ENCODE measurements at places on chromosomes 11 and 22.

- DNase-seq, result no peak
These were observed 6.4 kb downstream of the E2F8 start for GRCh38 chr11:19234231-19234817.

- DNase-seq, result peak; percentile 57
These were observed 18.5 kb downstream of the PRR33 start for GRCh38 chr11:1873048-1873812.

- DNase-seq, result no peak
These were observed 2.1 kb downstream of the CSNK1E start for GRCh38 chr22:38314933-38315822.

GRCh38 chr11:21037850-21038249, 368.5 kb downstream of the NELL1 start:
- DNase-seq, result no peak

DNA sequence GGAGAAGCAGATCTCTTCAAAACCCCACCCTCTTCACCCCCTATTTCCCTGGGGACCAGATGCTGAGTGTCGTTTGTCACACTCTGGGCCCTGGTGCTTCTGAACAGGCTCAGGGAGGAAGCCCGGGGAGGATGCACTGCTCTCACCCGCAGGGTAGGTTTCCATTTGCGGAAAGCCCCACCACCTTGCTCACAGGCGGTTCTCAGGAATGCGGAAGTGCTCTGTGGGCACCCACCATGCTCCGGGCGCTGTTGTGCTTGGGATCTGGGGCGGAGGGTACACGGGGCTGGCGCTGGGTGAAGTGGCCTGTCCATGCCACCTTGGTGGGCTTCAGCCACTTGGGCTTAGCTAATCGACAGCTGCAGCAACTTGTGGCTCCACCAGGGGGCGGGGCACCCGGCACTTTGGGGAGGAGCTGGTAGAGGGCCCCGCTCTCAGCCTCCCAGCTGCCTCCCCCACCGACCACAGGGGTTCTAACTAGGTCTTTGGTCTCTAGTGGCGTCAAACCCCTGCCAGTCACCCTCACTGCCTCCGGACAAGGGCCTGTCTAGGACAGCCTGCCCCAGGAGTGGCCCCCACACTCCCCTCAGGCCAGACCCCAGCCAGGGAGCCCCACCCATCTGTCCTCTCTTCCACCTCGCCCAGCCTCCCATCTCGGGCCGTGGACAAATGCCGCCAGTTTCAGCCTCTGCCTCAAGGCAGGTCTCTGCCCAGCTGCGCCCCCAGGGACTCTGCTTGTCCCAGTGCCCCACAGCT, 7.4 kb downstream of the NDUFV1 start:
- peak; percentile 29 for DNase-seq

- DNase-seq, result no peak
These were observed 14.8 kb downstream of the FSHB start for GRCh38 chr11:30245621-30246020.

DNA sequence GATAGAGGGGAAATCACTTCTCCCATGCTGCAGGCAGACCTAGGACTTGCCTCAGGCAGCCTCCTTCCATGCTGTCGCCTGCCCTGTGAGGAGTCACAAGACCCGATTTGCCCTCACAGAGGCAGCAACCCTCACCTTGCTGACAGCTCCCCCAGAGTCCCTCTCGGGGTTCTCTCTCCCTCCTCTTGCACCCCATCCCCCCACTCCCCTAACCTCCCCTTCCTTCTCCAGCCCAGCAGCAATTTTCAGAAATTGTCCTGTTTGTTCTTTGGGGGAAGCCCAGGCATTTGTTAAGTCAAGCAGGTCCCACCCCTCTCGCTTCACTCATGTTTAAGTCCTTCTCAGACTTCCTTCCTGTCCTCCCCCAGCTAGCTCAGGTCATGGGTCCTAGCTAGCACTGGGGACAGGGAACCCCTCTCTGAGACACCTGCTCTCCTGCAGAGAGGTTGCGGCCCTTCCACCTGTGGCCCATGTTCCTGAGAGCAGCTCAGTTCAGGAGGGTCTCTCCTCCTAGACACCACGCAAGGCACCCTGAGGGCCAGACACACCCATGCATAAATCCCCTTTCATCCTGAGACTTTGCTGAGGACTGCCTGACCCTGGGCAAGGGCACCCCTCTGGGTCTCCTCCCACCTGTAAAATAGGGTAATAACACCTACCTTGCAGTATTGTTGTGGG, 6.3 kb upstream of the FXYD2 start:
- no peak for DNase-seq

DNA sequence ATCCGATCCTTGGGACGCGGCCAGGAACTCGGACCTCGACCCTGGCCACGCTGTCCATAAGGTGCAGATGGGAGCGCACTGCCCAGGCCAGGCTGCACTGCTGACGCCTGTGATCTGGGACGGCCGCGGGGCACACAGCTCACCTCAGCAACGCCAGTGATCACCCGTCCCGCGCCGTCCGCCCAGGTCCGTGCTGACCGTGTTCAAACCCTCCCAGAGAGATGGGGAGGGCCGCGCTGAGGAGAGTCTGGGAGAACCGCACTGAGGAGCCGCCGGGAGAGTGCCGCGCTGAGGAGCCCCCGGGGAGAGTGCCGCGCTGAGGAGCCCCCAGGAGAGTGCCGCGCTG, 636 bp downstream of the KCNQ1OT1 start:
- no peak for DNase-seq

- no peak for DNase-seq
These were observed 8.1 kb downstream of the RASD2 start for GRCh38 chr22:35548722-35549112.

DNA sequence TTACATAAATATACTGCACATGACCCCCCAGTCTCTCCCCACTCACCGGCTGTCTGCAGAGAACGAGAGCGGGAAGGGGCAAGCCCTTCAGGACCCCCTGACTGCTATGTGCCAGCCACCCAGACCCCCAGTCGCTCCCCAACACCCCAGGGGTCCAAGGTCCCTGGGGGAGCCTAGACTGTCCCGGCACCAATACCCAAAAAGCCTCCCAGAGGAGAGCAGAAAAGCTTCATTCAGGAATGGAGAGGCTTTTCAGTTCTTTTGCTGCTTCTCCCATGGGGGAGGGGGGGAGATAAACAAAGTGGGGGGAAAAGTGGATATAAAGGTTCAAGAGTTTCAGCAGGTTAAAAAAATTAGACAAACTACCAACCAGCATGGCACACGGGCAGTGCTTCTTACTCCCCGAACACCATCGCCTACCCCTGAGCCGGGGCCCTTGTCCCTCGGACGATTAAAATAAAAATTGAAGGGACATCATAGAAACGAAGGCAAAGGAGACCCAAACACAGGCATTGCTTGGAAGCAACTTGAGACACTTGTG, 1.3 kb downstream of the CSNK1E start:
- peak; percentile 45 for DNase-seq

DNA sequence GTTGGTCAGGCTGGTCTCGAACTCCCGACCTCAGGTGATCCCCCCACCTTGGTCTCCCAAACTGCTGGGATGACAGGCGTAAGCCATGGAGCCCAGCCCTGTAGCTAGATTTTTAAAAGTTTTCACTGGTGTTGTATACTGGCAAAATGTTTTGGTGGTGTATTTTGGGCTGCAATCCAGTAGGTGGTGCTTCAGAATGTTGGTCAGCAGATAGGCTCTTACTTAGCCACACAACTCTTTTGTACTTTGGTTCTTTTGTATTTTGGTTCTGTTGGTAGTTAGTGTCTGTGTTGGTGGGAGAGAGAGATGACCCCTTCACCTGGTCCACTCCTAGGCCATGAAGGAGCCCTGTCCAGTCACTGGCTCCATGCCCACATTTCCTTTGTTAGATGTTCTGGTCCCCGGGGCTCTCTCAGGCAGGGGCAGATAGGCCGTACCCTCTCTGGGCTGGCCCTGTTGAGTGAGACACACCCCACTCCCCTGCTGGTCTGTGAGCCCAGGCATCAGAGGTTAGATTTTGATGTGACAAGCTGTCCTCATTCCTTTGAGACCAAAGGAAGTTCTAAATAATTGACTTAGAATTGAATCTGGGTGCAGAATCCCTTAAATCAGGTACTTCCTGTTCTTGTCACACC, 123.8 kb downstream of the DDX10 start:
- DNase-seq, result peak; percentile 50

DNA sequence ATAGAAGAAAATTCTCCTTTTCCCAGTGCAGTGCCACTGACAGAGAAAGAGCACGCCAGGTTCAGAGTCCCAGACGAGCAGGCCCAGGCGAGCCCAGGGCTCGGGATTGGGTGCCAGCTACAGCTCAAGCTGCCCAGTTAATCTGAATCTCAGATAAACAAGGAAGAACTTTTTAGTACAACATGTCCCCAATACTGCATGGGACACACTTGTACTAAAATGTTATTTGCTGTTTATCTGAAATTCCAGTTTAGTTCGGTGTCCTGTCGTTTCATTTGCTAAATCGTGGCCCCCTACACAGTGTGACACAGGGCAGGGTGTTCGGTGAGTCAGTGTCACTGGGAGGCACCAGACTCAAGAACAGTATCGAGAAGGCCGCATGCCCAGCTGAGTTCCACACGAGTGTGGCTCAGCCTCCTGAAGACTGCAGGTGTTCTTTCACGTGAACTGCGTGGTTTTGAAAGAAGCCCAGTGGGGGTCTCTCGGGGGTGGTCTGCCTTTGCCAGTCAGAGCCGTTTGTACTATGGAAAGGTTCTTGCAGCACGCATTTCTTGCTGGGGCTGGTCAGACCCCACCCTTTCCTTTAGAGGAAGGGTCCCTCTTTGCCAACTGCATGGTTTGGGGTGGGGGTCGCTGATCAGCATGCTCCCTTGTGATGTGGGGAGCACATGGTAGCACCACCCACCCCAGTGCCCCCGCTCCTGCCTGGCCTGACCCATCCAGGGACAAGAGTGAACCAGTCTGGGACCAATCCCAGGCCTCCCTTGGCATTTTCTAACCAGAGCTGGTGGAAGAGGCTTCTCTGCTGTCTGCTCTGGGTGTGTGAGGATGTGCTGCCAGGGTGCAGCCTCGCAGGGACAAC, 115.6 kb upstream of the B3GAT1 start:
- no peak for DNase-seq

DNA sequence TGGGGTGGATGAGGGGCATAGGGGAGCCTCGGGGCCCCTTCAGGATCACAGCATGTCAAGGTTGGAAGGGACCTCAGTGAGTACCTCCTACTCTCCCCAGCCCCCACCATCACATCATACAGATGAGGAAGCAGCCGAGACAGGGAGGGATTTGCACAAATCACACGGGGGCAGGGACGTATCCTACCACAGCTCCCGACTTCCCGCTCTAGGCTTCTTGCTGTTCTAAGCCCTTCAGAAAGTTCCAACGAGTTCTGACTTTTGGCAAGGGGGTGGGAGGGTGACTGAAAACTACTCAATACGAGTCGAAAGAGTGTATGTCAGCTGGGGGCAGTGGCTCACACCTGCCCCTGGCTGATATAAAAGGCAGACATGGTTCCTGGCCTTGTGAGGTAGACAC, 4.7 kb upstream of the RAD9A start:
- no peak for DNase-seq

GRCh38 chr11:3735827-3736226, 61.5 kb downstream of the NUP98 start:
- peak; percentile 9 for DNase-seq

DNA sequence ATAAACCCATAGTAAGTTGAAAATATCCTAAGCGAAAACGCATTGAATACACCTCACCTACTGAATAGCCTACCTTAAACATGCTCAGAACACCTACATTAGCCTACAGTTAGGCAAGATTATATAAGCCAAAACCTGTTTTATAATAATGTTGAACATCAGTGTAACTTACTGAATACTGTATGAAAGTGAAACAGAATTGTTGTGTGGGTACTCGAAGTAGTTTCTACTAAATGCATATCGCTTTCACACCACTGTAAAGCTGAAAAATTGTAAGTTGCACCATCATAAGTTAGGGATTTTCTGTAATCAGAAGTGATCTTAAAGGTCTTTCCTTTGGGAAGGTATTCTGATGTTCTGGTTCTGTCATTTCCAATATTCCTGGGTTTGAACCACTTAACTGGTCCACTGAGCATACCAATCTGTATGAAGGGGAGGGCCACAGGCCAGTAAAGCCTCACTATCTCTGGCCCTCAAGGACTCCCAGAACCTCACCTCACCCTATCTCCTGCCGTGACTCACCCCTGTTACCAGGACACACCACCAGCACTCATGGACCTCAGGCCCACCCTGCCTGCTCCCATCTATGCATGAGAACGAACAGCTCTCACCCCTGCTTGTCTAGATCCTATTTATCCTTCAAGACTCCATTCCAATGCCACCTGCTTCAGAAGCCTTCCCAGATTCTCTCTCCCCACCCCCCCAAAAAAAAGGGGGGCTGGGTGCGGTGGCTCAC, 70.0 kb downstream of the NAT10 start:
- no peak for DNase-seq

DNA sequence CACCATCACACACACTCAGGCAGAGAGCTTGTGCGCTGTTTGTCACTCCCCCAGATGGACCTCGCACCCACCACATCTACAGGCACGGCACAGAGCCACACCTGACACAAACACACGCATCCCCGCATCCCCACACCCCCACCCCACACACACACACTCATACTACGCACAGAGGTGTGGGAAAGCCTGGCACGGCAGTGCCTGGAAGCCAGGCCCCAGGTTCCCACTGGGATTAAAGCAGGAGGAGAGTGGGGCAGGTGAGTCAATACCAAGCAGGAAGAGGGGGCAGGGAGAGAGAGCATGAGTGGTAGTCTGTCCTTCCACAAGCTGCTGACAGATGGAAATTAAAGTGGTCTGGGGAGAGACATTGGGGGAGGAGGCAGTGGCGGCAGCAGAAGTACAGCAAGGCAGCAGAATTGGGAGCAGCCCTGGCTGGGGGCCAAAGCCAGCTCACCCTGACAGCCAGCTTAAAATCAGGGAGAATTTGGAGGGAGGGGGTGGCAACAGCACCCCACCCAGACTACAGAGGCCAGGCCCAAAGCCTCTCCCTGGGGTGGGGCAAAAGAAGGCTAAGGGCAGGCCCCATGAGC, 20.7 kb downstream of the TNKS1BP1 start:
- DNase-seq, result no peak

GRCh38 chr22:19984201-19984753, 32.3 kb downstream of the ARVCF start:
- DNase-seq, result peak; percentile 74

GRCh38 chr11:56509439-56509838, 18.3 kb upstream of the OR5M8 start:
- no peak for DNase-seq

GRCh38 chr11:3849297-3849874, 6.1 kb upstream of the STIM1 start:
- peak; percentile 48 for DNase-seq
